Left ventricle myocardium inferior (tissue), 1 donor: ENCODE measurements at places on chromosomes 12 and 14.

- no peak for DNase-seq
These were observed 106.3 kb downstream of the OTX2 start for GRCh38 chr14:56703947-56704346.

GRCh38 chr14:81567302-81567701, 33.6 kb upstream of the SEL1L start:
- DNase-seq, result no peak

GRCh38 chr14:74964787-74965485, 9.5 kb upstream of the PGF start:
- DNase-seq, result no peak

DNA sequence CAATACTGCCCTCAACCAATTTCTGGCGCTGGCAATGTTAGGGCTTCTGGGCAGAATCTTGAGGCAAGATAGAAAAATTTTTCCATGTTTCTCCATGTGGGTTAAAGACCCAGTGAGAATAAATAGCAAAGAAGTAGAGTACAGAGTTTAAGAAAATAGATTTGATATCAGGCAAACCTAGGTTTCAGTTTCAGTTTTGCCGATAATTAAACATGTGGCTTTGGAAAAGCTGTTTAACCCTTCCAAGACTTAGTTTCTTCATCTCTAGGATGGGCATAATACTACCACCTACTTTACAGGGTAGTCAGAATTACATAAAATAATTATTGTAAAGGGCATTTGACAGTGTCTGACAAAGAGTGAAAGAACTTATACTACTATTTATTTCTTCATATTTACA, 360.4 kb downstream of the PCNX1 start:
- DNase-seq, result no peak

GRCh38 chr14:71163842-71164629, 256.8 kb downstream of the PCNX1 start:
- DNase-seq, result no peak

- DNase-seq, result no peak
These were observed 42.6 kb downstream of the BEGAIN start for GRCh38 chr14:100544506-100545141.

DNA sequence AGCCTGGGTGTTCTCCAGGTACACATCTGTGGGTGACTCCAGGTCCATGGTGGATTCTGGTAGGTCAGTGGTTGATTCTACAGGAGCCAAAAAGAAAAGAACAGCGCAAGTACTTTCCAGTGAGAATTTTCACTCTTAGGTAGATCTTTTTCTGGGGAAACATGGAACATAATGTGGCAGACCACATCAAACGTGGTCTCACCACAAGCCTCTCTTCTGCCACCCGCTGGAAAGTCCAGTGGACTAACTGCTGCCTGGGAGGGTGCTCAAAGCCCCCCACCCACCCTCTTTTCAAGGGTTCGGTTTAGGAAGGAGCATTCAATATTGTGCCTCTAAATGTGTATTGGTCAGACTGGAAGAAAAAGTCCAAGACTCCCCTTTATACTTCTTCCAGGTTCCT, 36.1 kb upstream of the PRB2 start:
- DNase-seq, result no peak

GRCh38 chr12:110935588-110935987, 15.2 kb upstream of the MYL2 start:
- no peak for DNase-seq

GRCh38 chr12:69055280-69055679, 122.3 kb upstream of the CPM start:
- DNase-seq, result no peak

GRCh38 chr12:104303538-104304151, at the start of gene EID3:
Gene EID3, plus strand, starts transcription at chr12:104303739. Its CDS starts 196 bp downstream, at chr12:104303935.
- peak; percentile 93 for DNase-seq

DNA sequence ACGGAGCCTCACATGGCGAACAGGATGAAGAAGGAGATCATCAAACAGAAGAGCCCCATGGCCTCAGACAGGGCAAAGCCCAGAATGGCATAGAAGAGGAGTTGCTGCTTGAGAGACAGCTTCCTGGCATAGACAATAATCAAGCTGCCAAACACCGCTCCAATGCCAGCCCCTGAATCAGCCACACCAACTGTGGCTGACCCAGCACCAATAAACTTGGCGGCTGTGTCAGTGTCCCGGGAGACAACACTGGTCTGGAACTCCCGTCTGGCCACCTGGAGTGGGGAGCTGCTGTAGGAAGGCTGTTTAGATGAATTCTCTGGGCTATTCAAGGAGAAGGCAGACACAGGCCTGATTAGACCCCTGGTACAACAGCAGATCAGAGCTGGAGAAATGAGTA, 100.1 kb downstream of the HEATR5A start:
- peak; percentile 62 for DNase-seq

- DNase-seq, result no peak
These were observed 364.5 kb upstream of the DIO2 start for GRCh38 chr14:80575763-80576162.

DNA sequence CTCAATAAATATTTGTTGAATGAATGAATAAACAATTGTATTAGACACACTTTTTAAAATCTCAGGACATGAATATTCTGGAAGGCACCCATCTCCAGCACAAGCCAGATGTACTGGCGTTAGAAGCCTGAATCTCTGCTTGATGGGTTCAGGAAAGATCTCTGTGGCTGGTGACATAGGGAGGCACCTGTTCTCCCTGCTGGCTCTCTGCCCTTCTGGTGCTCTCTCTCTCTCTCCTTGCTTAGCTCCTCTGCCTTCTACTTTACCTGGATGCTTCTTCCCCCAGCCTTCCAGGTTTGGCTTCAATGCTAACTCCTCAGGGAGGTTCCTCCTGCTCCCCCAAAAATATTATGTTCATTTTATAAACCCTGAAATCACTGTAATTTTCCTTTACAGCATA, 1.5 kb downstream of the CYP46A1 start:
- no peak for DNase-seq

DNA sequence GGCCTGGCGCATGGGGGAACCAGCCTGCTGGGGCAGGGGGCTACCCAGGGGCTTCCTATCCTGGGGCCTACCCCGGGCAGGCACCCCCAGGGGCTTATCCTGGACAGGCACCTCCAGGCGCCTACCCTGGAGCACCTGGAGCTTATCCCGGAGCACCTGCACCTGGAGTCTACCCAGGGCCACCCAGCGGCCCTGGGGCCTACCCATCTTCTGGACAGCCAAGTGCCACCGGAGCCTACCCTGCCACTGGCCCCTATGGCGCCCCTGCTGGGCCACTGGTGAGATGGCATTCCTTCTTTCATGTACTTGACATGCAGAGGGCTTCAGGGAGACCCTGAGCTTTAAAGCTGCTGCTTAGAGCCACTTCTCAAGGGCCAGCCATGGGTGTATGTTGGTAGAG, 9.0 kb downstream of the LGALS3 start:
- DNase-seq, result no peak

DNA sequence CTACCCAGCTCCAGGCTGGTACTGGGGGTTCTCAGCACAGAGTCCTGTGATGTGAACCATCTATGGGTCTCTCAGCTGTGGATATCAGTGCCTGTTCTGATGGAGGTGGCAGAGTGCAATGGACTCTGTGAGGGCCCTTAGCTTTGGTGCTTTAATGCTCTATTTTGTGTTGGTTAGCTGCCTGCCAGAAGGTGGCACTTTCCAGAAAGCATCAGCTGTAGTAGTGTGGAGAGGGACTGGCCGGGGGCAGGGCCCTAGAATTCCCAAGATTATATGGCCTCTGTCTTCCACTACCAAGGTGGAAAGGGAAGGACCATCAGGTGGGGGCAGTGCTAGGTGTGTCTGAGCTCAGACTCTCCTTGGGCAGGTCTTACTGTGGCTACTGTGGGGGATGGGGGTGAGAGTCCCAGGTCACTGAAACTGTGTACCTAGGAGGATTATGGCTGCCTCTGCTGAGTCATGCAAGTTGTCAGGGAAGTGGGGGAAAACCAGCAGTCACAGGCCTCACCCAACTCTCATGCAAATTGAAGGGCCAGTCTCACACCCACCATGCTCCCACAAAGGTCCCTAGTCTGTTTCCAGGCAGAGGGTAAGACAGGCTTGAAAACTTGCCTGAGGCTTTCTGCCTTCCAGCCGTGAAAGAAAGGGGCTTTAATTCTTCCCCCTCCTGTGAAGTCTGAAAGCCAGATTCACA, 878.1 kb downstream of the C12orf50 start:
- DNase-seq, result no peak

DNA sequence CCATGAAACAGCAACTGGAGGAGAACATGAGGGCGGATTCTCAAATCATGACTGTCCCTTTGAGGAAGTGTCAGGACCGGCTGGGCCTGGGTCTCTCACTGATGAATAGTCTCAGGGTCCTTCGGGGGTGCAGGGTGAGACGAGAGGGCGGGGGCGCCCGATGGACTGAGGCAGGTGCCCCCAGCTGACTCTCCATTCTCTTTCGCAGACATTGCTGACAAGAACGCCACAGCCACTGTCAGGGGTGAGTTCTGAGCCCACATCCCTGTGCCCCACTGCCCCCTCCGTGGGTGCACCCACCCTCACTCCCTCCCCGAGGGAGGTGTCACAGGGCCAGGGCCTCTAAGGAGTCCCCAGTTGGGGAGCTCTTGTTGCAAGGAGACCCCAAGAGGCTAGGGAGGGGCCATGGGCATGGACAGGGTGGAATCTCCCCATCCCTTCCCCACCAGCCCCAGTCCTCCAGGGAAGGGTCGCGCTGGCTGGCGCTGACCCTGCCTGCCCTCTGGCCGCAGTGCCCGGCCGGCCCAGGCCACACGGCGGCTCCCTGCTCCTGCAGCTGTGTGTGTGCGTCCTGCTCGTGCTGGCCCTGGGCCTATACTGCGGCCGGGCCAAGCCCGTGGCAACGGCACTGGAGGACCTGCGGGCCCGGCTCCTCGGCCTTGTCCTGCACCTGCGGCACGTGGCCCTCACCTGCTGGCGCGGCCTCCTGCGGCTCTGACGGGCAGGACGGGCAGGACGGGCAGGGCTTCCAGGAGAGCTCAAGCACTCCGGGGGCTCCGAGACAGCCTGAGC, 8.7 kb downstream of the C14orf180 start:
- DNase-seq, result no peak

DNA sequence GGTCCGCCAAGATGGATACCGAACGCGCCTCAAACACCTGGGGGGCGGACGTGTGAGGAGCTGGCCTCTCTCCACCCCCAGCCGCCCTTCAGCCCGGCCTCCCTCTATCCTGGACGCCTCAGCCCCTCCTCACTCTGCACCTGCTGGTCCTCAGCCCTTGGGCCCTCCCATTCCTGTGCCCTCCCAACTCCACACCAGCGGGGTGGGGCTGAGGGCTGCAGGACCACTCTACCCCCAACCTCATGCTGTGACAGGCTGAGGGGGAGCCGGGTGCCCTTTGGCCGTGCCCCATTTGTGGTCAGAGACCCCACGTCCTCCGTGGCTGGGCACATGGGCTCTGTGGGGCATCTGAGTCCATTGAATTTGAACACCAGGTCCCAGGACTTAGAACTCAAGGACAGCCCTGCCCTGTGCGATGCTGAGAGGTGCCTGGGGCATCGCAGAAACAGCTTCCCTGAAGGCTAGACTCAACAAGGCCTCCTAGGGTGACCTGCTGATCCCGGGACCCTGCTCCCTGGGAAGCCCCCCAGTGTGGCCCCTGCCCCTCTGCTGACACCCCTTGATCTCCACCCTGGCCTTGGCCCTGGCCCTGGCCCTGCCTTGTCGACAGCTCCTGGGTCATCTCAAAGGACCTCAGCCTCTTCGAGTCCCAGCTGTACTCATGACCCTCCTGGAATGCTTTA, 82.0 kb upstream of the SFSWAP start:
- no peak for DNase-seq

DNA sequence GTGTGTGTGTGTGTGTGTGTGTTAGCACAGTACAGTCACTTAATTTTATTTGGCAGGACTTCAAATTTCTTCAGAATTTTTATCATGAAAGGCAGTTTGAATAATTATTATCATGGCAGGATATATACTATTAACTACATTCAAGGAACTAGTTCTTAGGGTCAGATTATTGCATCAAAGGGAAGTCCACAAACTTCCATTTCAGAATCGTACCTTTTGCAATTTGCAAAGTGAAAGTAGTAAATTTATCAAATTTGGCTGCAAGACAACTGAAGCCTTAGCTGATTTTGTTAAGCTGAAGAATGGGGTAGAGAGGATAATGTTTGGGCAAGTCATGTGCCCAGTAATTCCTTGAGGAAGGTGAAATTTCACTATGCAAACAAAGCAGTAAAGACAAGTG, 68.2 kb downstream of the PLEKHG7 start:
- DNase-seq, result no peak

- DNase-seq, result no peak
These were observed 147.9 kb downstream of the PPFIA2 start for GRCh38 chr12:81610955-81611889.

DNA sequence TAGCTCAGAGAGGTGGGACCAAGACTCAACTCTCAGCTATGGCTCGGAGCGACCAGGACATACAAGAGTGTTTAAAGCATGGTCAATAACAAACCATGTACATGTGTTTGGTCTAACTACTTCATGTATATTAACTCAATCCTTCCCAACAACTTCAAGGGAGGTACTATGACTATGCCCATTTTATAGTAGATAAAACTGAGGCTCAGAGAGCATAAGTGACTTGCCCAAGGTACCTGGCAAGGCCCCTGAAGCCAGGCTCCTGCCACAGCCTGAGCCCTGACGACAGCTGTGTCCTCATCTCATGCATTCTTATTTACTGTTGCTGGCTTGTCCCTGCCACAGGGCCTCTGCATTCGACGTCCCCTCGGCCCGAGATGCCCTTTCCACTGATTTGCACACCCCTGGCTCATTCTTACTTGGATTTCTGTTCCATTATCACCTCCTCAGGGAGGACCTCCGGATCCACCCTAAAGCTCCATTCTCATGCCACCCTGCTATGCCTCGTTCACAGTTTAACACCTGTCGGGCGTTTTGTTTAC, 2.6 kb downstream of the TESC start:
- DNase-seq, result no peak

DNA sequence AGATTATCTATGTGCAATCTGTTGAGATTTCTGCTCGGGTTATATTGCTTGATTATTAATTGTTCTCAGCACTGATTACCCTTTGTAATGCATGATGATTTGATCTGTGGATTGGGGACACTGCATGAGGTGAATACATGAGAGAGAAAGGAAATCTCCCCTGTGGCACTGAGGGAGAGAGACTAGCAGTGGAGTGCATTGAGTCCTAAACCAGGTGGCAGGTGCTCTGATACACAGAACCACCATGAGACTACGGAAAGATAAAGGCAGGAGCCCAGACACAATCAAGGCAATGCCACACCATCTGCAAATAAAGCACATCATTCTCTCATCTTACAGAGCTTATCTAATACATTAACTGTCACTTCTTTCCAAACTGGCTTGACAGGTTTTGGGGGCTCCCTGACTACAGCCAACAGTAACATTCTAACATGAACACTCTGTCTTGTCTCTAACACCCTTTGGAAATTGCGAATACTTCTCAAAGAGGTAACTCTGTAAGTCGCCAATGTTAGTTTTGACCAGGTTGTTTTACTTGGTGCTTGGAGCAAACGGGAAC, 37.6 kb upstream of the TSPAN8 start:
- DNase-seq, result no peak
